CD4-positive, alpha-beta T cell treated with Interleukin-15 for 4 hours (primary cell): ENCODE measurements at places on chromosomes 16 and 17.
A peak's percentile ranks its signal among the peaks of the same experiment; 100 is the strongest.

GRCh38 chr17:75654176-75654575 is 12.8 kb downstream of the RECQL5 start:
- DNase-seq: no peak

DNA sequence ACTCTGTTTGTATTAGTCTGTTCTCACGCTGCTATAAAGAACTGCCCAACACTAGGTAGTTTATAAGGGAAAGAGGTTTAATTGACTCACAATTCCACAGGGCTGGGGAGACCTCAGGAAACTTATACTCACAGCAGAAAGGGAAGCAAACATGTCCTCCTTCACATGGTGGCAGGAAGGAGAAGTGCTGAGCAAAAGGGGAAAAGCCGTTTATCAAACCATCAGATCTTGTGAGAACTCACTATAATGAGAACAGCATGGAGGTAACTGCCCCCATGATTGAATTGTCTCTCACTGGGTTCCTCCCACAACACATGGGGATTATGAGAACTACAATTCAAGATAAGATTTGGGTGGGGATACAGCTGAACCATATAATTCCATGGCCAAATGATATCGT is 30.9 kb downstream of the ABCC1 start:
- no peak for DNase-seq

DNA sequence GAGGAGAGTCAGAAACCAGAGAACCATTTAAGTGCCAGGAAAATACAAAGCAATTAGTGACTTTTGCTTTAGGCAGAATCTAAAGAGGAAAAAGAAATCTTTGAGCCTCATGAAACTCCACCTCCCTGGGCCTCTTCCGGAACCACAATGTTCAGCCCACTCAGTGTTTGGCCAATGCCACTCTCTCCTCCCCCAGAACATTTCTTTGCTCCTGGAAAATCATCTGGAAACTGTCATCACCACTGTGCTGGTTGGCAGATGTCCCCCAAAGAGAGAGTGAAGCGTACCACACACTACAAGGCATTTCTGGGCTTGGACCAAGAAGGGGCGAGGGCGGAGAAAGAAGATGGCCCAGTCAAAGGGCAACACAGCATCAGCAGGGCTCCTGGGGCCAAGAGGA is 7.1 kb upstream of the SOX9 start:
- no peak for DNase-seq

DNA sequence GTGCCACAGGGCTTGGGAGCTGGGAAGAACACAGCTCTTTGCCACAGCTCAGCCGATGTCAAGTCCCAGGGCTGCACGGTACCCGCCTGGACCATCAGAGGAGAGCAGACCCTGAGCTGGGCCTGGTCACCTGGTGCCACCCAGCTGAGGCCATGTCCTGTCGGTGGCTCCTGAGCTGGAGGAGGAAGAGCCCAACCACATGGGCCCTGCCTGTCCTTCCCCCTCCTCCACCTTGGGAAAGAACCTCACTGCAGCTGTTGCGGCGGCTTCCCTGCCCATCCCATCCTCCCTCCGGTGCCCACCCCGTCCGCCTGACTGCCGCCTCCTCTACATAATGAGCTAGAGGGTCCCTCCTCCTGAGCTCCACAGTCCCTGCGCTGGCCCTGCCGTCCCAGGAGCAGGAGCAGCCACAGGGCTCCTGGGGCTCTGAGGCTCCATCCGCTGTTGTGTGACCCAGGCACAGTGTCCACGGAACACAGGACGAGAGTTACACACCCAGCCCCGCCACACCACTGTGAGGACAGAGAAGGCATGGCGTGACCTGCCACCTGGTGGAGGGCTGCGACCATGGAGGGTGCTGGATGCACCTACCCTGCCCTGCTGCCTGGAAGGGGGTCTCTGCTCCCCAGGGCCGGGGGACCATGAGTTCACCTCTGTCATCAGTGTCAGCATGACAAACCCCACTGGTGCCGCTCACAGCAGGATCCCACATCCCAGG is 21.4 kb upstream of the CHMP6 start:
- peak; percentile 39 for DNase-seq

- no peak for DNase-seq
Observed at GRCh38 chr17:33989361-33990148, 265.5 kb upstream of the CCL2 start.

- no peak for DNase-seq
Observed at GRCh38 chr16:74094514-74094913, 202.1 kb upstream of the PSMD7 start.

DNA sequence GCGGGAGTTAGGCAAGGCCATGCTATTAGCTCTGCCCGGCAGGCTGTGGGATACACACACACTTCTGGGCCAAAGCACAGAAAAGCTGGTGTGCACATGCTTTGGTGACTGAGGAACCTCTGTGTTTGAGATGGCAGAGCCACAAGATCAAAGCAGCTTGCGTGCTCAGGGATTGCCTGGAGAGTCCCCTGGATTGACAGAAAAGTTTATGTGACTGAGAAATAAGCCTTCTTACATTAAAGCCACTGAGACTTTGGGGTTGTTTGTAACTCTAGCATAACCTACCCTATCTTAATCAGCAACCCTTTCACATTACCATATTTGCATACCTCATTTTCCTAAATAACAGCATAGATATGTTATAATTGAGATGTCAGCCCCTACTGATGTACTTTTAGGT is 69.3 kb downstream of the MYO1D start:
- DNase-seq: no peak

GRCh38 chr16:20874088-20874581 is 26.0 kb downstream of the DCUN1D3 start:
- no peak for DNase-seq

- no peak for DNase-seq
Observed at GRCh38 chr17:19424934-19425868, 14.2 kb downstream of the RNF112 start.

DNA sequence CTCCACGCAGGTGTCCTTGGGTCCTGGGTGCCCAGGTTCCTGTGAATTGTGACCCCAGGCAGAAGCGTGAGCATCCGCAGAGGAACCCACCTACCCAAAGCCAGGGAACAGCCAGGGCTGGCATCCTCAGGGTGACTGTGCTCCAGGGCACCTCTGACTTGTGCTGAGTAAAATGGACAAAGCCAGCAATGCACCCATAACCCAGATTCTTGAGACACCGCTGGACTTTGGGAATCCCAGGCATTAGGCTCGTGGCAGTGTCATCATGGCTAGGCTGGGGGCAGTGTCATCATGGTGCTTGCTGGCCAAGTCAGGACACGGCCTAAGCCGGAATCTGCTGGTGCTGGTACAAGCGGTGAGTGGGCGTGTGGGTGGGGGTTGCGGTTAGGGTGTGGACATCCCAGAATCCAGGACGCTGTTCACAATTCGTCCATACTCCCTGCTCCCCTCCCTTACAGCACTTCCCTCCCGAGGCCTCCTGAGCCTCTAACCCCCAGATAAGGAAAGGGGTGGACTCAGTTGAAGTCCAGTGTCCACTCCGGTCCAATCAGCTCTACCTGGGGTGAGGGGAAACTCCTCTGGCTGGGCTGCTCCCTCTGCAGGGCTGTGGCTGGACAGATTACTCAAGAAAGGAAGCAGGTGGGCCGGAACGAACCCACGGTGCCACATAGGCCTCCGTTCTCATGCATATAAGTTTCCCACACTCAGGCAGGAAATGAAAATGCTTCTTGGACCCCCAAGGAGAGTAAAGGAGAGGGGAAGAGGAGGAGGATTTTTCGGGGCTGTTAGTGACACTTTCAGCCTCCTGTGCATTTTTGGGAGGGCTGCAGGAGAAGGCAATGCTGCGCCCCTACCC is 138.9 kb downstream of the SEC14L1 start:
- no peak for DNase-seq

DNA sequence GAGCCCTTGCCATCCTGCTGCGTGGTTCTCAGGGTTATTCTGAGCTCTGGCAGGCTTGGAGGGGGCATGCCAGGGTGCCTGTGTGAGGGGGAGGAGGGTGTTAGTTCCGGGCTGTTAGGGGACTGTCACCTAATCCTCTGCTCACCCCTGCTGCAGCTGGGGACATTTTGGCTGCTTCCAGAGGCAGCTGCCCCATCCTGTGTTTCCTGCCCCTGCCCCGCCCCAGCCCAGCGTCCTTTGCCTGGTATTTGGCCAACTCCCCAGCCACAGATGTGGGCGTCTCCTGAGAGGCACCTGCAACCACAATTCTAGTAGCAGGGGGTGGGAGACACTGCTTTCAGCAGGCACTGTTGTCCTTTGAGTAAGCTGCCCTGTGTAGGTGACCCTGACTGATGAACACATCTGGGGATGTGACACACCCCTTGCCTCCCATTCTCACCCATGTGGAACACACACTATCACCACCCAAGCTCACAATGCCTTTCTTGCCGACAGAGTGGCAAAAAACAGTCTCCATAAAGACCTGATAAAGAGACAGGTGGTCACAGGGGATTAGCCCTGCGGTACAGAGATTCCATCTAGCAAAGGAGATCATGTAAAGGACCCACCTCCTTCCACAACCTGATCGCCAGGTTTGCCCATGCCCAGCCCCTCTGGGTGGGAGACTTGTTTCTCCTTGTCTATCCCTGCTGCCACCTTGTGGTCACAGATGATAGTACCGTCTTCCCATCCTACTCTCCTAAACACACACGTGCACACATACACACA is at the start of gene CHRNE:
TSS of gene CHRNE (minus strand) at position 48 of the 768 bp plus-strand sequence. CDS start at position 13, 35 bp downstream.
- DNase-seq: peak; percentile 78

- DNase-seq: peak; percentile 88
Observed at GRCh38 chr17:68435876-68436842, 21.1 kb downstream of the WIPI1 start.

DNA sequence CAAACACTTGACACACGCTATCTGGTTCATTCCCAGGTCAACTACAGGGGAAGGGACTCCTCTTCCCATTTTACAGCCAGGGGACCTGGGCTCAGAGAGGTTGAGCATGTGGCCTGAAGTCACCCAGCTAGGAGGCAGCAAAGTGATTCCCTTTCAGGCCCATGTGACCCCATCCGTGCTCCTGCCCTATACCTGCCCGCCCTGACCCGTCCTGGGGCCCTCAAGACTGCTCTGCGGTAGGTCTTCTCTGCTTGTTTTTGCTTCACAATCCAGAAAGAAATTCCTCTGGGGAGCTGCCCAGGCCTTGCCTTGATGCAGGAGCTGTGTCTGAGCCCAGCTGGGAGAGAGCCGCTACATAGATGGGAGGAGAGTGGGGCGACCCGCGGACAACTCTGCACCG is 161.4 kb downstream of the SDK2 start:
- DNase-seq: no peak

GRCh38 chr16:81939164-81940056 is 71.9 kb downstream of the SDR42E1 start:
- DNase-seq: no peak

DNA sequence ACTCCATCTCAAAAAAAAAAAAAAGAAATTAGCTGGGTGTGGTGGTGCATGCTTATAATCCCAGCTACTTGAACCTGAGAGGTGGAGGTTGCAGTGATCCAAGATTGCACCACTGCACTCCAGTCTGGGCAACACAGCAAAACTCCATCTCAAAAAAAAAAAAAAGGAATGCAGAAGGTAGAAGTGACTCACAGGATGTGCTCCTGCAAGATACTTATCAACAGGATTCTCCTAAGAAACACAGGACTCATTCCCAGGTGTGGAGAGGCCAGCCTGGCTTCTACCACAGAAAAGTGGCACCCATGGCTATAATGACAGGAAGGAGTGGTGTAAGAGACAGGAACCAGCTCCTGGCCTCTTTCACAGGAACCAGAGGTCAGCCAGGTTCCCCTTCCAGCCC is 13.8 kb downstream of the ELMO3 start:
- no peak for DNase-seq

DNA sequence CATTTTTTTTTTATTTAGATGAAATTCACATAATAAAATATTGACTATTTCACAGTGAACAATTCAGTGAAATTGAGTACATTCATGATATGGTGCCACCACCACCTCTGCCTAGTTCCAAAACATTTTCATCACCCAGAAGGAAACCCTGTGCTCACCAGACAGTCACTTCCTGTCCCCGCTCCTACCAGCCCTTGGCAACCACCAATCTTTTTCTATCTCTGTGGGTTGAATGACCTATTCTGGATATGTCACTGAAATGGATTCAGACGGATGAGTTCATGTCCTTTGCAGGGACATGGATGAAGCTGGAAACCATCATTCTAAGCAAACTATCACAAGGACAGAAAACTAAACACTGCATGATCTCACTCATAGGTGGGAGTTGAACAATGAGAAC is 40.5 kb downstream of the ATP2C2 start:
- DNase-seq: no peak

DNA sequence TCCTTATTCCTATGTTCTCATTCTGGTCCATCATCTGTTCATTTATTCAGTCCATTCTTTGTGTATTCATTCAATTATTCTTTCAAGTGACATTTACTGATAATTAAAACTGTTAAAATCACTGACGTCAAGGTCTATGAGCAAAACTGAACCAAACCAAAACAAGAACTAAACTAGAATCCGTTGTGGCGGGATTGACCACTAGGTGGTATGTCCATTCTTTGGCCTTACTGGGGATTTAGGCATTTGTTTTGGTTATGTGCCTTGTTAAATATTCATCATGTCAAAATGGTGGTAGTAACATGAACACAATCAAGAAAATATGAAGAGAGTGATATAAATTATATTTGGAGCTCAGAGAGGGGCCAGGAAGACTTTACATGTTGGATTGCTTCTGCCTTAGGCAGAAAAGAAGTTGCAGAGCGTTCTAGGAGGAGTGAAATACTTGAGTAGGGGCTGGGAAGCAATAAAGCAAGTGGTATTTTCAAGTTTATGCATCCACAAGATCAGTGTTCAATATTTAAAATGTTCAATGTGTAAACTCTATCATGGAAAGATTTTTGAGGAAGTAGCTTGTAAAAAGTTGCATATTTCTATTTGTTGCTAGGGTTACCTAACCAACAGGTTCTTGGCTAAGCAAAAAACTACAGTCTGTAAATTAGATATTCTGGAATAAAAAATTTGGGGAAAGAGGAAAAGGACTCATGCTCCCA is 129.0 kb downstream of the CDH13 start:
- no peak for DNase-seq
